ENCODE measurements at places on chromosomes 11 and 22.

GRCh38 chr11:126410649-126411048 is 55.2 kb downstream of the ST3GAL4 start:
- no peak for DNase-seq

DNA sequence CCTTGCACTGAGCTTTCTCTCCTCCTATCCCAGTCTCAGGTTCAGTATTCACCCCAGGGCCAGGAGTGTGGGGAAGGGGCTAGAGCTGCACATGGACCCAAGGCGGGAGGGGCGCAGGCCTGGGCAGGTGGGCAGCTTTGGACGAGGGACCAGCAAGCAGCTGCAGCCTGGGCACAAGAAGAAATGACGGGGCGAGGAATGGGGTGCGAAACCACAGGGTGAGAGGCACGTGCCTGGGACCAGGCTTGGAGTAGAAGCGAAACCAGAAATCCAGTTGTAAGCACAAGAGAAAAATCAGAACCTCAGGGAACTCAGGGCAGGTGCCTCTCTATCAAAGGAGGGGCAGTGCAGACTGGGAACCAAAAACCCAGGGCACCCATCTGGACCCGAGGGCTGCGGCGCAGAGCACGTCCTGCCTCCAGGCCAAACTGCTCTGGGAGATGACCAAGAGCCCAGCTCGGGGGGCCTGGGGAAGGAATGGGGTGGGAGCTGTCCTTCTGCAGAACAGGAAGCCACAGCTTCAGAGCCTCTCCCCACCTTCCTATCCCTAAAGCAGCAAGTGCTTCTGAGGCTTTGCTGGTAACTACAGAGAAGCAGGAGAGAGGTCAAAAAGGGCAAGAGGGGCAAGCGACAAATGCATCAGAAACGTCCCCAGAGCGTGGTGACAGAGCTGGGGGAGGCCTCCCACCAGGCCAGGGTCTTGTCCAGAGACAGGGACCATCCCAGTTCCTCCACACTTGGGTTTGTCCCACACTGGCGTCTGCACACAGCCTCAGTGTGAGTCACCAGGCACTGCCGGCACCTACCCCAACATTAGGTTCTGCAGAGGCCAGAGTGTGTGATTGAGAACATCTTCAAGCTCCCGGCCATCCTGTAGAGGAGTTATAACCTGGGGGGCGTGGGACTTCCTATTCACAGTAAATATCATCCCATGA is 18.3 kb upstream of the TMPRSS4 start:
- DNase-seq, result no peak

- no peak for DNase-seq
Observed at GRCh38 chr22:40595497-40596234, 40.9 kb downstream of the MRTFA start.

DNA sequence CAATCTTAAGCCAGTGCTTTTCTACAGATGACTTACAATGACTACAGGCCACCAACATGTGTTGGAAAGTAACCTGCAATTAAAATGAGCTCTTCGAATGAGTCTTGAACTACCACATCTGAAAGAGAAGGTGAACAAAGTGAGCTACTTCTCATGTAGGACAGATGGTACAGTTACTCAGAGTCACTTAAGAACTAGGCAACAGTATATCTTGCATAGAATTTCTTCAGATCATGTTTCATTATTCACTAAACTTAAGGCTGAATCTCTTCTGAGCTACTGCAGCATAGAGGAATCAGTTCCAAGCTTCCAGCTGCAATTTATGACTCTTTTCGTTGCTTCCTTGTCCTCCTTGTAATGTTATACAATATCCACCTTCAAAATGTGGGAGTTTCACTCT is 270.9 kb downstream of the TTC28 start:
- no peak for DNase-seq

- no peak for DNase-seq
Observed at GRCh38 chr22:23258826-23259170, 78.5 kb downstream of the BCR start.

DNA sequence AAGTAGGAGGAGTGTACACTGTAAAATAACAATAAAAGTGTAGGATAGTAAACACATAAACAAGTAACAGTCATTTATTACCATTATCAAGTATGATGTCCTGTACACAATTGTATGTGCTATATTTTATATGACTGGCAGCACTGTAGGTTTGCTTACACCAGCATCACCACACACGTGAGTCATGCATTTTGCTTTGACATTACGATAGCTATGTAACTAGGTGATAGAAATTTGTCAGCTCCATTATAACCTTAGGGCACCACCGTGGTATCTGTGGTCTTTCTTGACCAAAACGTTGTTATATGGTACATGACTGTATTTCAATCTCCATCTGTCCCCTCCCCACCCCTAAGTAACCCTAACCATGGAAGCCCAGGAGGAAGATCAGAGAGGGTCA is 1.1 kb downstream of the DNAL4 start:
- DNase-seq, result no peak

- no peak for DNase-seq
Observed at GRCh38 chr22:23377767-23378166, 197.5 kb downstream of the BCR start.

- DNase-seq, result no peak
Observed at GRCh38 chr11:63556404-63557013, 6.7 kb downstream of the PLAAT2 start.

- DNase-seq, result peak; percentile 75
Observed at GRCh38 chr22:23404689-23405365, 175.3 kb downstream of the IGLL1 start.
